CD8-positive, alpha-beta memory T cell (primary cell): ENCODE measurements at places on chromosomes 11 and 22.

- no peak for DNase-seq
Measured at GRCh38 chr11:43579171-43579918, 101.2 kb upstream of the HSD17B12 start.

DNA sequence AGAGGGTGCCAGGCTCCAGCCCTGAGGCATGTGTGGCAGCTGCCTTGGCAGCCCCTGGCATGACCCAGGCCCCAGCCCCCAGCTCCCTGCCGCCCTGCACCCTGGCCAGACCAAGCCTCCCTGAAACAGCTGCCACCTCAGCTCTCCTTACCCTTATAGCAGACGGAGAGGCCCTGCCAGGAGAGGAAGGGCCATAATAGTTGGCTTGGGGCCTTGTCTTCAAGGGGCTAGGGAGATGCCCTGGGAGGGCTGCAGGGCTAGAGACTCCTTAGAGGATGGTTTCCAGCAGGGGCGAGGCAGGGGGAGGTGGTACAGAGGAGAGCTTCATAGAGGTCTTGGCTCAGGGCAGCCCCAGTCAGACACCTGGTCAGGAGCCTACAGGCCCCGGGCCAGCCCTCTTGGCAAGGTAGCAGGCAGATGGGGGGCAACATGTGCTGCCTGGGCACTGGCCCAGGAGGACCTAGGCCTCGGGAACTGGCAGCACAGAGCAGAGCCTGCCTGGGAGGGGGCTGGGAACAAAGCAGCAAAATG, 13.0 kb downstream of the SMTN start:
- DNase-seq, result no peak

- no peak for DNase-seq
Measured at GRCh38 chr11:17012712-17013547, 1.3 kb downstream of the PLEKHA7 start.

- no peak for DNase-seq
Measured at GRCh38 chr11:106281455-106282173, 204.2 kb downstream of the AASDHPPT start.

DNA sequence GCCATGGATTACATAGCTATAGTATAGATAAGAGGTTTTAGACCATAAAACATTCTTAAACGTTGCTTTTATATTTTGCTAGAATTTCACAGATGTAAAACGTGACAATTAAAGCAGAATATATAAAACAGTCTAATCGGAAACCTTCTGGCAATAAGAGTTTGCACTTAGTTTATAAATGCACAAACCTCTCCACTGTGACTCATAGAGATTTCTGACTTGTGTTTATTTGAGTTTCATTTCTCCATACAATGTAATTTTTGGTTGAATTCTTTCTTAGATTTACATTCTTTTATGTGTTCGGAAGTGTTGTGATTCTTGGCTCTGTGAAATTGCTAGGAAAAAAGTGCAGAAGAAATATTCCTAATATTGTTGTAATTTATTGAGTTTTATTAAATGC, 288.7 kb upstream of the CTSC start:
- no peak for DNase-seq

DNA sequence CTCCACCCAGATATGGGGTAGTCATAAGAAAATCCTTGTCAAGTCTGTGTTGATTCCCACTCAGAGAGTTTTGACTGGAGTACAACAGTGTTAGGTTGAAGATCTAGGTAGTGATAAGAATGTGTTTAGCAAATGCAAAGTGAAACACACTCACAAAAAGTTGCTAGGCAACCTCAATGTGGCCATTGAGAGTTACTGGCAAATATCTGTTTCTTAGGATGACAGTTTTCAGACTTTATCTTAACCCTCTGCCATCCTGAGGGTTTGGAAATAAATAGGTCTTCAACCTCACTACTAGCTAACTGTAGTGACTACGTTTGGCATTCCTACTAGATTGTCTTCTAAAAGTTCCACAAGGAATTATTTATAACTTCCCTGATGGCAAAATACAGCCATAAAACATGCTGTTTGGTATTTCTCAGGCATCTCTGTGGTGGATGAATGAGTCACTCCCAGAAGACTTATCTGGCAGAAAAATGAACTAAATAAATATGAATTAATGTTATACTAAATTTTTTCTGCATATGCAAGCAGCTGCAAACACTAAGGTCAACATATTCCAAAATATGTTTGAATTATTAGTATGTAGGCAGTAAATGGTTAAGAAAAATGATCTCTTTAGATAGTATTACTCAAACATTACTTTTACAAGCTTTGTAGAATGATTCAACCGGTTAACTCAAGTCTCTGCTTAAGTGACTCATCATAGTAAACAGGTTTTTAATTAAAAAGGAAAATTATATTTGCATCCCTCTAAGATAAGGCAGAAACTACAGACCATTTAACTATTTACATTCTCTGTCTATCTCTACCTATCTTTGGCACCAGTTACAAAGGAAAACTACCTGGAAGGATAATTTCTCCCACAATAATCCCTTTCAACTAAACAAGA, 17.1 kb upstream of the SYTL2 start:
- DNase-seq, result peak; percentile 60

DNA sequence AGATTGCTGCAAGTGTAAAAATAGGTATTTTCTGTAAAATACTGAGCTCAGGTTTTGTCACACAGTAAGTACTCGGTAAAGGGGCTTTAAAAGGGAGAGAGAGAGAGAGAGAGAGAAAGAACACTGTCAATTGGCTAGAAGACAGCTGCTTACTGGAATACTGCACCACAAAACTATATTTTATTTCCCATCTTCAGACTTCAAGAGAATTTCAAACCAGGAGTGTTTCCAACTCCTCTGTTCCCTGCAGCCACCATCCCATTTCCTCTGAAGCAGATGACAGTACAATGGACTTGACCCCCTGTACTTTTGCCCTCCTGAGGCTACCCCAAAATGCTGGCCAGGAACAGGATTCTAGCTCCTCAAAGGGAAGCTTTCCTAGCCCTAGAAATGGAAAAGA, 89.7 kb downstream of the RELT start:
- DNase-seq, result no peak

- DNase-seq, result no peak
Measured at GRCh38 chr22:31083377-31083768, 2.3 kb downstream of the SMTN start.

DNA sequence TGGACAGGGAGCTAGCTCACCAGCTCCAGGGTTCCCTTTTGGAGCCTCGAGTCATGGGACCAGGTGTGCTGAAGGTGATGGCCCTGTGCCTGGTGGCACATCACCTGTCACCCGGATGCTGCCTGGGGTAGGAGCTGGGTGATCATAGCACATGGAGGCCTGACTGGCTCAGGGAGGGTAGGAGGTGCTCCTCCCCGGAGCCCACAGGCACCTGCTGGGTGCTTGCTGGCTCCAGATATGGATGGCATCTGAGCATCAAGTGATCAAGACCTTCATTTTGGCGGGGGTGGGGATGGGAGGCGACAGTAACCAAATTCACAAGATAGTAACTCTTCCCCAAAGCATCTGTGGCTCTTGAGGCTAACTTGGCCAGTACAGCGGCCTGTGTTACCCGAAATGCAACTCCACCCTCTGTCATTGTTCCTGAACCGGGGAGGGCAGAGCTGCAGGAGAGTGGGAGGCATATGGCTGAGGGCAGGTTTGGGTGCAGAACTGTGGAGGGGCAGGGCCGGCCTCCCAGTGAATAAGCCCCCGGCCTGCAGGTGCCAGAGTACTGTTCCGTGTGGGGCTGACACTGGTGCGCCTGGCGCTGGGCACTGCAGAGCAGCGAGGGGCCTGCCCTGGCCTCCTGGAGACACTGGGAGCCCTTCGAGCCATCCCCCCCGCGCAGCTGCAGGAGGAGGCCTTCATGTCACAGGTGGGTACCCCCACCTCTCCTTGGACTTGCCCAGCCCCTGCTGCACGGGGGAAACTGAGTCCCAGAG, 4.7 kb downstream of the TBC1D10C start:
- peak; percentile 44 for DNase-seq

- no peak for DNase-seq
Measured at GRCh38 chr11:109963101-109963500, 130.1 kb upstream of the ZC3H12C start.

DNA sequence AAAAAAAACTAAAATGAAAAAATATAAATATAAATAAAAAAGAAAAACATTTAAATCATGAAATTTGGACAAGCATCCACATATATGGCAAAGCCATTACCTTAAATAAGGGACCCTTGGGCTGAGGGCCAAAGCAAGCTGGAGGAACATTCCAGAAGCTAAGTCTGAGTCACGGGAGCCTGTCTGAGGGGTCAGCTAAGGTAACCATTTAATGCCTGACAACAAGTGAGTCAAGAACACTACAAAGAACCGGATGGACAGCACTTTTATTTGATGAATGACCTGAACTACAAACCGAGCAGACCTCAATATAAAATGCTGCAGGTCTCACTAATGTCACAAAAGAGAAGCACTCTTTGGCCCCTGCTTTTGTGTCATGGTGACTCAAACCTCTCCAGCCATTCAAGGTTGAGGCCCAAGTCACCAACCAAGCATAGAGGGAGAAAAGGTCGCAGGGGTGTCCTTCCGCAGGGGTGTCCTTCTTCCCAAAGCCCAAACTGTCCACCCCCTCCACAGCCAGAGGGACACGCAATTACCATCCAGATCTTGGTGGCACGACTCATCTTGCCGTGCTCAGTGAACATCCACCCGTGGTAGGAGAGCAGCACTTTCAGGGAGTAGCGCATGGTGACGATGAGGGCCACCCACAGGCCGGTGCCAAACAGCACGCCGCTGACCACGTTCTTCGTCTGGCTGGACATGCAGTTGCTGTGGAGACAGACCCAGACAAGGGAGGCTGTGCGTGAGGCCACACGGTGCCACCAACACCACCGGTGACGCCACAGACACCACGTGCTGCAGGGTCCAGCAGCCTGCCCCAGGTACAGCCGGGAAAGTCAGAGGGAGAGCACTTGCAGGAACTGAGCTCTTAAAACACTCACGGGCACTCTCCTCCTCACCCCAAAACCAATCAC, 34.5 kb downstream of the CPT1A start:
- DNase-seq, result no peak

GRCh38 chr22:47049078-47049624, 286.7 kb downstream of the TBC1D22A start:
- DNase-seq, result no peak

GRCh38 chr11:94477624-94478023, 16.0 kb downstream of the MRE11 start:
- no peak for DNase-seq

DNA sequence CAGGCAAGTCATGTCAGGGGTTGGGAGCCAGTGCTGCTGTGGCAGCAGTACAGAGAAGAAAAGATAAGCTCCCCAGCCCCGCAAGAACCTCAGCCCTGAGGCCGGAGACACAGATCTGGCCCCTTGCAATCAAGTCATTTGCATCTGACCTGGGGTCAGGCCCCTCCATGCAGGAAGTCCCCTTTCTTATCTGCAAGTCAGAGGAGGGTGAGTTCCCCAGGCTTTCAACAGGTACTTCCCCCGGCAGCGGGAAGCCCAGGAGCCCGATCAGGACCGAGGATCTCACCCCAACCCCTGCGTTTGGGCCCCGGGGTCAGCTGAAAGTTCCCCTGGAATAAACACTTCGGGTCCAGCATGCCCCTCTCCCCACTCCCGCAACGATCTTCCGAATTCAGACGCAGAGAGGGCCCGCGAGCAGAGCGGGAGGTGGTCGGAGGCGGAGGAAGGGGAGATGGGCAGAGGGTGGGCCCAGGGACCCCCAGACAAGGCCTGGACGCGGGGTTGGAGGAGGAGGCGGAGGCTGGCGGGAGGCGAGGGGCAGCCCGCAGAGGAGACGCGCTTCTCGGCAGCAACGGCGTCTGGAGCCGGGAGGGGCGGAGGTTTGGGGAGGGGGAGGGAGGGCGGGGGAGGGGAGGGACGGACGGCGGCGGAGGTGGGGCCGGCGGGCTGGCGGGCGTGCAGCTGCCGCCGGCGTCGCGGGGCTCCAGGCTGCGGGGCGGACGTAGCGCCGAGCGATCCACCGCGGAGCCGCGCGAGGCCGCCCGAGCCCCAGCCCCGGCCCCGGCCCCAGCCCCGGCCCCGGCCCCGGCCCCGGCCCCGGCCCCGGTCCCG, at the start of gene TSPAN18:
Gene TSPAN18 (plus strand): TSS at position 680 of the 831 bp plus-strand sequence. CDS start 179,455 bp downstream, outside the sequence.
- peak; percentile 58 for DNase-seq

DNA sequence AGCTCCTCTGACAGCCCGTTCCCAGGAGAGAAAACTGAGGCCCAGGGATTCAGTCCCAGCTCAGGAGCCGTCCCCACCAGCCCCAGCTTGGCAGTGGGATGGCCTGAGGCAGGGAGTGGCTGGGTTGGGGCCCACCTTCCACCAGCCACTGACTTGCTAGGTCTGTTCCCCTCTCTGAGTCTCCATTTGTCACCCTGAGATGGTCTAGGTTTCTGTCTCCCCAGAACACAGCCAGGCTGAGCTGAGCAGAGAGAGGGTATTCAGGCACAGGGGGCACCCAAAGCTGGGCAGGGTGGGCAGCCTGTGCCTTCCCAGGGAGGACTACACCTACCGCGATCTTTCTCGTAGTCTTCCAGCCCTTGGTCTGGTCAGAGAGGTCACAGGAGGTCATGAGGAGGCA, 95.7 kb downstream of the PDE2A start:
- DNase-seq, result no peak

DNA sequence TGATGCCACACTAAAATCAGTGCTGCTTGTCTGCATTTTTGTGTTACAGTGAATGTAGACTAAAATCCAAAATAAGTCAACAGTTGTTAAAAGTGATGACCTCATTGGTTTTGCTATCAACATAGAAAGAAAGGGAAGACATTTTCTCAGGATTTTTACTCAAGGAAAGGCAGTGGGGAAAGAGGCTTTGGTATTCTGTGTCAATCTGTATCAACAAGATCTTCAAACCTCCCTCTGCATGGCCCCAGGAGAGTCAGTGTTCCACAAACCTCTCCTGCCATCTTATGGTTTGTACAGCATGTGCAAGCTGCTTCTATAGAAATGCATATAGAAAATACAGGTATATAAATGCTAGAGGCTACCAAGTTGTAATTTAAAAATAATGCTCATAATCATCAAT, 13.8 kb upstream of the OR51M1 start:
- no peak for DNase-seq

DNA sequence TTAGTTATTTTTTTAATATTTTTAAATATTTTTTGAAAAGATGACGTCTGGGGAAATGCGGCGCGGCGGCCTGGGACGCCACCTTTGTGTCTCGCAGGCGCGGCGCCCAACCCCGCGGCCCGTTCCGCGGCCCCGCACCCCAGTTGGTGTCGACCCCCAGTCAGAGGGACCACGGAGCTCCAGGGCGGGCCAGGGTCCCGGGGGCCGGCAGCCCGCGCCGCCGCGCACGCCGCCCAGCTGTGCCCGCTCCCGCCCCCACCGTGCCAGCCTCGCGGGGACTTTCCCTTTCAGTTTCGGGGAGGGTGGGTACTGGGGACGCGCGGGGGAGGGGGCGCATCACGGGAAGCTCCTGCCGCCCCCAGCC, 1.6 kb downstream of the CCND1 start:
- peak; percentile 54 for DNase-seq

DNA sequence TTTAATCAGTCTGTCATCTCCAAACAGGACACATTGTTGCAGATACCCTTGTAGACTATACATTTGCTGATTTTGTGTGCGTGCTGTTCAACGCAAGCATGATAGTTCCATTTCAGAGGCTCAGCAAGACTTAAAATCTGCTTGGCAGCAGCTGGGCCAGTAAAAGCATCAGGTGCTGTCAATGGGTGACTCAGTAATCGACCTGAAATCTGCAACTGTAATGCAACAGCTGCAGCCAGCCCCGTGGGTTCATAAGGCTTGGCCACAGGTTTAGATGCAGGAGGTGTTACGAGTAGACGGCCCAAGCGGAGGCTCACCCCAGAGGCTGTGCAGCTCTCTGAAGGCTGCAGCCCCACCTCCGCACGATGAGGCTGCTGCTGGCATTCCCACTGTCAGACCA, 84.6 kb downstream of the NTM start:
- DNase-seq, result no peak
